ENCODE measurements at places on chromosomes 16 and 17.
A peak's percentile ranks its signal among the peaks of the same experiment; 100 is the strongest.

DNA sequence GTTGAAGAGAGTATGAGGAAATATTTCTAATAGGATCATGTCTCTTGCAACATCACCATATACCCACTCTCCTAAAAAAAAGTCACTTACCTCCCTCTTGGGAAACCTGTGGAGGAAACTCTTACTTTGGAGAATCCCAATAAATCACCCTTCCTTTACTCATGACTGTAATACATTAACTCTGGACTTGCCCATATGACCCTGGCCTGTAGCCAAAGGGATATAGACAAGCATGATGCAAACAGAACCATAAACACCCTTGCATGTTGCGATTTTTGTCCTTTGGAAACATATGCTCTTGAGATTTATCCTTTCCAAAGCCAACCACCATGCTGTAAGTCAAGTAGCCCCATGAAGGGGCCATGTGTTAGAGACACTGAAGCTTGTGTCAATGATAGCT is 19.5 kb downstream of the CDH11 start:
- no peak for DNase-seq

GRCh38 chr17:1179112-1179817 is 516 bp downstream of the ABR start:
- DNase-seq = no peak

DNA sequence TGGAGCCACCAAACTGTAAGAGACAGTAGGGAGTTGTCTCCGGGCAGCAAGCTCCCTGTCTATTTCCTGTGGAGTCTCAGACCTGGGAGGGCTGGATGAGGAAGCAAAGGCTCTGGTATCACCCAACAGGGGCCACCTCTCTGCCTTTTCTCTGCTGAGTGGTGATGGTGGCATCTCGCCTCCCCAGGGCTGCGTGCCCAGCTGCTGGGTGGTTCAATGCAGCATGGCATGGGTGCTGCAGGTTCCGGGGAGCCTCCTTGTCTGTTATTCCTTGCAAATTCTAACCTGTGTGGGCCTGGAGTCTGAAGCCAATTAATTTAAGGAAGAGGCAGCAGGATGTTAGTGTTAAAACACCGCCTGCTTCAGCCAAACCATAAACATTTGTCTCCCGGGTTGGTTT is 78.2 kb downstream of the CCDC182 start:
- DNase-seq = no peak

- no peak for DNase-seq
Measured at GRCh38 chr16:77183137-77183536, 7.9 kb upstream of the MON1B start.

GRCh38 chr17:71580220-71580619 is 540.6 kb upstream of the SOX9 start:
- DNase-seq = no peak

DNA sequence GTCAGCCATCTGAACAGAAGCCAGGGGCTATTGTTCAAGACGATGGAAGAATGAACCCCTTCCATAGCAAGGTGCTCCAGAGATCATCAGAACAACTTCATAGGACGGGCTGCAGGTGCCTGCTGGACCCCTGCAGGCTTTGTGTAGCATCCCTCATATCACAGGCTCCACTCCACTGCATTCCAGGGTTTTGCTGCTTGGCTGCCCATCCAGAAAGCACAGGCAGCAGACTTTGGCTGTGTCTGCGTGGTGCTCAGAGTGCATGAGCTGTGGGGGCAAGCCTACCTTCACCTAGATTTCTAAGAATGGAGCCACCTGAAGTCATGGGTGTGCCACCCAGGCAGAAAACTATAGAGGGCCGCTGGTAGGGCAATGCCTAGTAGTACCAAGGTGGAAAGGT is 93.9 kb upstream of the NLRP1 start:
- no peak for DNase-seq

GRCh38 chr17:77644181-77645071 is 314.1 kb upstream of the TNRC6C start:
- DNase-seq = no peak

- DNase-seq = no peak
Measured at GRCh38 chr17:80836971-80837481, 154.6 kb upstream of the CHMP6 start.

DNA sequence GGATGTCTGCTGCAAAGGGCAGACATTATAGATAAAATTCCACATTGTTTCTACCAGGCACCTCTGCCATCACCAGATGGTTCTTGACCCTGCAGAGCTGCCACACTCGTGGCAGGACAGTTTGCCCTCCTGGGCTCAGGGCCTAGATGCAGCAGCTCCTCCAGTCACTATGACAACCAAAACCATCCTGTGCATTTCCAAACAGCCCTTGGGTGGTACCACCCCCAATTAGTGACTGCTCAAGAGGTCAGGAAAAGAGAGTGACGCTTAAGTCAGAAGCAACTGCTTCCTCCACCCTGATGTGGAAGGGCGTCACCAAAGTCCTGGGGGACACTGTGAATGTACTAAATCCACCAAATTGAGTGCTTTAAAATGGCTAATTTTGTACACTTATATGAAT is 109.2 kb downstream of the C16orf95 start:
- DNase-seq = no peak

GRCh38 chr17:39636927-39637736 is at the start of gene STARD3:
Gene STARD3, plus strand, starts transcription at chr17:39637144. Its CDS starts 16,388 bp downstream, at chr17:39653532.
- DNase-seq = peak; percentile 89

DNA sequence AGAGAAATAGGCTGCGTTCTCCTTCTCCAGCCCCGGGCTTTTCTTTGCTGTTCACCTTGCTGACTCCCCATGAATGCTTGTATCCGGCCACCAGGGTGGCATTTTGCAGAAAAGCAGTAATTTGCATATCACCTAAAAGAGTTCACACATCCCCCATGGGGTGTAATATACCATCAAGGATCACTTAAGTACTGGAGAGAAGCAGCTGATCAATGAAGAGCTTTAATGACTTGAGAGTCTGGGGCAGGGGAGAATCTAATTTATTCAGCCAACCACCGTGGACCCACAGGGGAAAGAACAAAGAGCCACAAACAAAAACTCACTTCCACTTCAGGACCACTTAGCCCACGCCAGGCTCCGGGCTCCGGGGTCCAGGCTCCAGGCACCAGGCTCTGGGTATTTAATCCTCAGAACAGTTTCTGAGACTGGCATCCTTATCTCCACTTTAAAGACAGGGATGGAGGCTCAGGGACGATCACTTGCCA is 33.9 kb upstream of the SEC14L1 start:
- DNase-seq = no peak

DNA sequence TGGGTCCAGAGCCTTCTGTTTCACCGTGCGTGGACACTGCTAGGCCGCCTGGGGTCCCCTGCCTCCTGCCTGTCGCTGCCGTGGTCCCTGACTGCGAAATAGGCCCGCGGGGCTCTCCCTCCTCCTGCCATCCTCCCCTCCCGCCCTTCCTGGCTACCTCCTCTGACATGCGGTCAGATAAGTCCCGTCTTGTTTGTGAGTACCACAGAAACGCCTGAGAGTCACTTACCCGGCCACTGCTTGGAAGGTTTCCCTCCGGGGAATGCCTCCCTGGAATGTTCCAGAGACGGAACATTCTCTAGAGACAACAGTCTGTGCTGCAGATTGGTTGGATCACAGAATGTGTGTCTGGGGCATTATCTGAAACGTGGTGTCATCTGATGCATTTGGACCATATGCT is 22.7 kb downstream of the CIBAR2 start:
- DNase-seq = no peak

- no peak for DNase-seq
Measured at GRCh38 chr16:4338712-4339299, 12.3 kb downstream of the PAM16 start.

DNA sequence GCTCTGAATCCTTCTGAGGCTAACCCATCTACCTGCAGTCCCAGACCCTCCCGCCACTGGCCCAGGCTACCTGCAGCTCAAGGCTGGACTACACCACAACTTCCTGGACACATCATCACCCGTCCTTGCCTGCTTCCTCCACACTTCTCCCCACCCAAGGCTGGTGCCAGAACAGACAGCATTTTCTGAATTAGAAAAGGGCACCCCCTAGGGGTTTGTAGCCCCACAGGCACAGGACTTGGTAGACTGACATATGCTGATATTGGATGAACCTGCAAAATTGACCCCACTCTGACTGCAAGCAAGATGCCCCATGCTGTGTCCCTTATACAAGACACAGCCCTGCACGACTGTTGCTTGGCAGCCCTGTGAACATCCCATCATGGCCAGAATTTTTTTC is 271.5 kb upstream of the C16orf82 start:
- peak; percentile 19 for DNase-seq

DNA sequence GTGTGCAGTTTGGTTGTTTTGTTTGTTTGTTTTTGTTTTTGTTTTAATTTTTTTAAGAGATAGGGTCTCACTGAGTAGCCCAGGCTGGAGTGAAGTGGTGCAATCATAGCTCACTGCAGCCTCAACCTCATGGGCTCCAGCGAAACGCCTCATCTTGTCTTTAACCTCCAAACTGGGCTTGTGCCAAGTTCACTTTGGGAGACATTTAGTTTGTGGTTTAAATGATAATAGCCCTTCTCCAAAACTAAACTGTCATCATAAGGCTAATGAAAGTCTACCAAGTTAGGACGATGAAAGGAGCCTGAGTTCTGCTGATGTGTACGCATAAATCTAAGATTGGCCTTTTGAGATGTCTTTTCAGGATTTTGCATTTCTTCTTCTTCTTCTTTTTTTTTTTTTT is 6.5 kb upstream of the CARD14 start:
- DNase-seq = no peak

- peak; percentile 68 for DNase-seq
Measured at GRCh38 chr17:40399185-40399584, 18.5 kb downstream of the TOP2A start.

DNA sequence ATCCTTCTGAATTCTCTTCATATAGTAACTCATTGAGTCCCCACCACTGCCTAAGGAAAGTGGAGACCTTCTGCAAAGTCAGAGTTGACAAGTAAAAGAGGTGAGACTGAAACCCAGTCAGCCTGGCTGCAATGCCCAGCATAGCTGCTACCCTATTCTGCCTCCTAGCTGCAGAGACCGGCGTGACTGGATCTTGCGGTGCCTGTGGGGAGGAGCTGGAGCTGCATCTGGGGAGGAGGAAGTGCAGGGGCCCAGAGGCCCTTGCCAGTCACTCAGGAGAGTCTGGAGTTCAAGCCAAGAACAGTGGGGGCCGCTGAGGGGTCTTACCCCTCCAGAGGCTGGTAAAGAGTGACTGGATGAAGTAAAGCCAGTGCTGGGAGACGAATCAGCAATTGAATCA is 35.0 kb upstream of the ZNF423 start:
- peak; percentile 22 for DNase-seq

DNA sequence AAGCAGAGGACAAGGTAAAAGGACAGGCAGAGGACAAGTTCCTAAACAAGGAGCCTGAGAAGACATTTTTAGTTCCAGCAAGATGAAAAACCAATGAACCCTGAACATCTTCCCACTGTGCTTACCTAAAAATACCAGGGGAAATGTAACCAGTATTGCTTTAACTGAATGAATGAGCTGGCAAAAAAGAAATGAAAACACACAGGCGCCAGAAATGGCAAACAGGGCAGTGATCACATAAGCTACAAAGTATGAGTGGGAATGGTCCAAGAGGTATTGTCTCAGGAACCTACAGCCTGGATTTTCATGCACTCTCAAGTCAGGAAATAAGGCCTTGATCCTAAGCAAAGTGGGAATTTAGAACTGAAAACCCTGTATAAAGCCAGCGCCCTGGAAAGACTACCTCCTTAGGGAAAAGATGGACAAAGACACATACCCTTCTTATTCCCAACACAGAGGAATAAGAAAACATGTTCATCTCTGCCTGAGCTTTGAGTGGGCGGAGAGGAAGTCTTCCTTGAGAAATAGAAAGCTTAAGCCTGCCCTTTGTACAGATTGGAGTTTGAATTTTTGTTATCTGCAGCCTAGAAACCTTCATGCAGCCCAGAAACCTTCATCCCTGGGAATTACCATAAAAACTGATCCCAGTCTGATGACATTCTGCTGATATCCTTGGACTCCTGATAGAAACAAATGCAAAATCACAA is 2.1 kb downstream of the CMTM2 start:
- peak; percentile 37 for DNase-seq

GRCh38 chr17:81792675-81793615 is 11.0 kb upstream of the GCGR start:
- DNase-seq = no peak

GRCh38 chr17:12851901-12852435 is 62.7 kb downstream of the ARHGAP44 start:
- no peak for DNase-seq

DNA sequence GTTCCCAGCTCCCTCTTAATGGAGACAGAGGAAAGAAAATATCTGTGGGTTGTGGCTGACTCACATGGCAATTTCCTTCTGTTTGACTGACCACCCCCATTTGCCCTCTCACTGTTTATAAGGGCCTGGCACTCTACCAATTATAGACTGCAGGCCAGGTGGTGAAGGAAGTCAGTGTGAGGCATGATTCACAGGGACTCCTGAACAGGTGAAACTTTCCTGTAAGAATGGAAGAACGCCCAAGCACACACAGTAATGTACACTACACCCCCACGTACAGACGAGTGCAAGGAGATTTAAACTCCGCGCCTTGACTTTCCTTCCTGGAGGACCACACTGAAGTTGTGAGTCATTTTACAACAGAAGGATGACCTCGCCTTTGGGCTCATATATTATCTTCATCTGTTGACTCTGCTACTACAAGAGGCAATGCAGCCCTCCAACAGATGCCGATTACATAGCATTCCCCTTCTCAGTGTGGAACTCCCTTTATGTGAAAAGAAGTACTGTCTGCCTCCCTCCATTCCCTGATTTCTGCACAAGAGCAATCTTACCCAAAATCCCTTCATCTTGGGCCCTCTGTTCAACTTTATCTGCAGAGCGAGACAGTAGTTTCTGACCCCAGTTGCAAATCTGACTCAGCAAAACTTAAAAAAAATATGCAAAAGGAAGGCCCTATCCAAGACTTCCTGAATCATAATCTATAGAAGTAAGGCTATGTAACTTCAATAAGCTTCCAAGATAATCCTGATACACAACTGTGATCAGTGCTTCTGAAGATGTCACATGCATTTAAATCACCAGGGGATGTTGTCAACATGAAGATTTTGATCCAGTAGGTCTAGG is 163.6 kb downstream of the SHISA6 start:
- DNase-seq = peak; percentile 11

DNA sequence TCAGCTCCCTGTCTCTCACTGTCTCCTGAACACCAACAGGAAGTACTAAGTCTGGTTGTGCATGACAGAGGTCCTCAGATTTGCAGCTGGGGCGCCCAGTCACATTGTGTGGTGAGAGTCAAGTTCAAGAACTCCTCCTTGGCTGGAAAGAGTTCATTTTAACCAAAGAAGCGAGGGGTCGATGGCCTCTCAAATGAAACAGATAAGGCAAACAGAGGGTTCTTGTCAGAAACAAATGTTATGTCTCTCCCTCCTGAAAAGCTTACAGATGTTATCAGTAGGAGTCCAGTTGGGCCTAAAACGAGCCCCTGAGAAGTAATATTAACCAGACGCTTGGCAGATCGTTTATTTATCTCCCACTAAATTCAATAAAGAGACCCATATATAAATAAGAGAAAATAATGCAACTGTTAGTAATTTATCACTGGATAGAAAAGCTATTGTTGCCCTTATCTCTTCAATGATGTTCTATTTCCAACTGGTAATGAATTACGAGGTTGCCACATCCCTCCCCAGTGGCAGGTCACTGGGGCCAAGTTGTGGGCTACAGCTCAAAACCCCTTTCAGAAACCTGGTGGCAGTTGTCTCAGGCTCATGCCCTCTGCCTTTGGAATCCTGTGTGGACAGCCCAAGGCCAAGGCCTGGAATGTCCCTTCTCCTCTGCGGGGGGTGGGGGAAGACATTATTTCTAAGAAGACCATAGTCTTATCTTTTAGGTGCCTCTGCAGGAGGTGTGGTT is 307.5 kb upstream of the DYNLRB2 start:
- no peak for DNase-seq

- DNase-seq = no peak
Measured at GRCh38 chr16:85357924-85358505, 245.7 kb upstream of the CIBAR2 start.

All from SJCRH30 (cell line).